ENCODE measurements at places on chromosomes 13 and 19.

DNA sequence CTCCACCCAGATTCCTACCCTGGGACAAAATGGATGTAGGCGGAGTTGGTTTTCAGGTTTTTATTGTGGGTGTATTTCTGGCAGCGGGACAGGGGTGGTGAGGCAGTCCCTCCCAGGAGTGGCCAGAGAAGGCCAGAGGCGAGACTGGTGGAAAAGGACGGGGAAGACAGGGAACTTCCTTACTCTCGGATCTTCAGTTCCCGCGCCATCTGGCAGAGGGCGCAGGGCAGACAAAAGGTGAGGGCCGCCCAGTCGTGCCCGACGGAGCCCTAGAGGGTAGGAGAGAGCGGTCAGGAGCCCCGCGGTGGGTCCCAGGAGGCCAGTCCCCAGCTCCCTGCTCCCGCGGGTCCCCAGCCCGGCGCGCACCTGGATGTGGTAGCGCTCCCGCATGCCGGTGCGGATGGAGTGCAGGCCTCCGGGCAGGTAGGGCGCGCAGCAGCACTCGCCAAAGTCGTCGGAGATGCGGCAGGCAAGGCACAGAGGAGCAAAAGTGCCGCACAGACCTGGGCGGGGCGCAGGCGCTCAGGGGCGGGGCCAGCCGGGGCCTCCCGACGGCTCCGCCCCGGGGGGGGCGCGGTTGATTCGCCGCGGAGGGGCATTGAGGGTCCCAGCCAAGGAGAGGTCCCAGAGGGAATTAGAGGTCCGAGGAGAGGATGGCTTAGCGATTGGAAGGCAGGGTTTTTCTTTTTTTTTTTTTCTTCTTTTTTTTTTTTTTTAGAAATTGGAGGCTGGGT is 3.0 kb downstream of the CNFN start:
- DNase-seq, result peak; percentile 29

DNA sequence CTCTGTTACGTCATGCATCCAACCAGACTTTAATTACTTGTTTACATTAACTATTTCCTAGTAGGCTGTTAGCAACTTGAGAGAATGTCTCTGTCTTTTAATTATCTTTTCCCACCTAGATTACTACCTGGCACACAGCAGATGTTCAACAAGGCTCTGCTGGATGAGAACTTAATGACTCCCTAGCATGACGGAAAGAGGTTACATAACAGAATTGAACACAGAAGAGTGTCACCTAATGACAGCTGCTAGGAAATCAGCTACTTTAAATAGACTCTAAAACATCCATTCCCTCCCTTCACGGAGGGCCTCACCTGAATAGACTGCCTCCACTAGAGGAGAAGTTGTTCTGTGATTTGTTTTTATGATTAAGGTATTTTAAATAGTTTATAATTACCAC is 110.8 kb downstream of the TEX29 start:
- no peak for DNase-seq

DNA sequence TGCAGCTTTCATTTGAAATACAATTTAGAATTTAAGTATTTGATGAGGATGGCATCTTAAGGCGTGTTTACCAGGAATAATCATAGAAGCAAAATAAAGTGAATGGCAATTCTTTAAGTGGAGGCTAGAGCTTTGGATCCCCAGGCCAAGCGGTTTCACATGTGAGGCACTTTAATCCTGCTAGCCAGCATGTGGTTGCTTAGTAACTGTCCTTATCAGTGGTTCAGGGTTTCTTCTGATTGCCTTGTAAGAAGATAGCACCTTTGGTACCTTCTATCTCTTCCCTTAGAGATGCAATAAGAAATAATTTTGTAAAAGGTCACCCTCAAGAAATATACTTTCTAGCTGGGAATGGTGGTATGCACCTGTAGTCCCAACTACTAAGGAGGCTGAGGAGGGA is 38.9 kb upstream of the SERP2 start:
- no peak for DNase-seq

GRCh38 chr19:6413721-6414643 is 10.6 kb downstream of the KHSRP start:
- DNase-seq, result no peak

DNA sequence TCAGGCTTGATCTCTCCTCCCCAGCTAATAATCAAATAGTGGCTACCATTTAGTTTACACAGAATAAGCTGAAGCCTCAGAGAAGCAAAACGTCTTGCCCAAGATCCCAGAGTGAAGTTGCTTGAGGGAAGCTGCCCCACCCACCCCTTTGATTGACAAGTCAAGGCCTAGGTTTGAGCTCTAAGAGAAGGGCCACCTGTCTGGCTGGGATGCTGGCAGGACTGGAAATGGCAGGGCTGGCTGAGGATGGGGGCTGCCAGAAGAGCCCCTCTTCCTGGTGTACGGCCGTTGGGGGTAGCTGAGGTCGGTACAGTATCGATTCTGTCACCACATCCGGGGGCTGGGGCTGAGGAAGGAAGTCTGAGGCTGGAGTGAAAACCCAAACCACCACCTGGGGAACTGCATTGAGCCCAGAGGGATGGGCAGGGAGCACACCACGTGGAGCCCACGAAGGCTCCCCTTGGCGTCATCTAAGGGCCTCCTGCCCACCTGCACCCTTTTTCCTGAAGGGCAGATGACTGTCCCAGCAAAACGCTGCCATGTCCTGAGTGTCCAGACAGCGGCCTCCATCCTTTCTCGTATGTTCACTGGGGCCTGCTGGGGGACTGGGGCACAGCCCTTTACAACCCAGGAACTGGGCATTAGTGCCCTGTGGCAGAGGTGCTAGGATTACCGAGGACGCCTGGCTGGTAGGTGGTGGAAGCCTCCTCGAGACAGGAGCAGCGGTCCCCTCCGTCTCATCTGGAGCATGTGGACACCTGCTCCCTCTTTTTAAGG is 1.4 kb upstream of the PRKD2 start:
- DNase-seq, result no peak

DNA sequence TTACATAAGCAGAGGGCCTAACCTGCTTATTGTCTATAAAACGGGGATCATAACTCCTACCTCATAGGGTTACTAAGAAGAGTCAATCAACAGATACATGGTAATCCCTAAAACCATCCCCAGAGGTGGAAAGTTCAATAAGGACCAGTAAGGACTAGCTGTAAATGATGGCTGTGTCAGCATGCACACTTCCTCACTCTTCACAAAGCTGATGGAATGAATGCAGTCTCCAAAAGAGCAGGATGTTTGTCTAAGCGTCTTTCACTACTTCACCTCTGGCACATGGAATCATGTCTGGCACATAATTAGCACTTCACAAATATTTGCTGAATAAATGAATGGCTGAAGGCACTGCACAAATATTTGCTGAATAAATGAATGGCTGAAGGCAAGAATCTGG is 134.2 kb downstream of the MIPEP start:
- DNase-seq, result no peak
